ENCODE measurements at places on chromosomes 1 and 21.
A peak's percentile ranks its signal among the peaks of the same experiment; 100 is the strongest.

DNA sequence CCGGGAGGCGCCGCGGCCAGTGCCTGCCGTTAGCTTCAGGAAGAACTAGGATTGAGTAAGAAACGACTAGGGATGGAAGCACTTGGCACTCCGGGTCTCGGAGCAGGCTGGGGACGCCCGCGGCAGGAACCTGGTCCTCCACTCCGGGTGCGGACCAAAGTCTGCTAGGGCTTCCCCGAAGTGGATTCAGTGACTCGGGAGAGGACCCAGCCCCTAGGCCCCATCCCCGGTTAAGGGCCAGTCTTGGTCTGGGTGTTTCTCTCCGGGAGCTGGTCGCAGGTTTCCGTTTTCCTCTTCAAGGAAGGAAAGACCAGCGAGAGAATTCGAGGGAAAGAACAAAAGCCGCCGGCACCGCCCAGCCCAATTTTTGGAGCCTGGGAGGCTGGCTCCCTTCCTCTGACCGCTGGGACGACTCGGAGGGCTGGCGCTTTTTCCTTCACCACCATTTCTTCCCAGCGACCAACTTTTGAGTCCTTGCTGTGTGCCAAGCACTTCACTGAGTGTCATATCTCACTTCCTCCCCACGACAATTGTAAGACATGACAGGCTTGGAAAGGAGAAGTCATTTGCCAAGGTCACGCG lies 16.8 kb upstream of the STMN1 start:
- DNase-seq = peak; percentile 81

GRCh38 chr1:82697965-82698364 lies 897.2 kb downstream of the ADGRL2 start:
- DNase-seq = no peak

- no peak for DNase-seq
Measured at GRCh38 chr1:233439721-233440120, 112.2 kb downstream of the MAP3K21 start.

DNA sequence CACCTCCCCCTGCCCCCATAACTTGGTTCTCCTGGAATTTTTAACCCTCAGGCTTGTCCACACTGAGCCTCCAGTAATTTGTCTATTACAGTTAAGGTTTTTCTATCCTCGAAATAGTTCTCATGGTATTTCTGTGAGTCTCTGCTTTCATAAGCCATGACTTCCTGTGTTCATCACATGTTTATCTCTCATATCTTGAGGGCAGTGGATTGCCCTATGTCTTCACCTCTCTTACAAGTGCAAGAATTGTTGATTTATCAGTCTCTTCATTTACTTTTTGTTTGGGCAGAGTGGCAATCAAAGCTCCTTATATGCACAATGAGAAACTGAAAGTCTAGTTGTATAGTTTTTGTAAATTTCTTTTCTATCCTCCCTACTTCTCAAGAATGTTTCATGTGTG lies 328.4 kb downstream of the PLA2G4A start:
- no peak for DNase-seq

DNA sequence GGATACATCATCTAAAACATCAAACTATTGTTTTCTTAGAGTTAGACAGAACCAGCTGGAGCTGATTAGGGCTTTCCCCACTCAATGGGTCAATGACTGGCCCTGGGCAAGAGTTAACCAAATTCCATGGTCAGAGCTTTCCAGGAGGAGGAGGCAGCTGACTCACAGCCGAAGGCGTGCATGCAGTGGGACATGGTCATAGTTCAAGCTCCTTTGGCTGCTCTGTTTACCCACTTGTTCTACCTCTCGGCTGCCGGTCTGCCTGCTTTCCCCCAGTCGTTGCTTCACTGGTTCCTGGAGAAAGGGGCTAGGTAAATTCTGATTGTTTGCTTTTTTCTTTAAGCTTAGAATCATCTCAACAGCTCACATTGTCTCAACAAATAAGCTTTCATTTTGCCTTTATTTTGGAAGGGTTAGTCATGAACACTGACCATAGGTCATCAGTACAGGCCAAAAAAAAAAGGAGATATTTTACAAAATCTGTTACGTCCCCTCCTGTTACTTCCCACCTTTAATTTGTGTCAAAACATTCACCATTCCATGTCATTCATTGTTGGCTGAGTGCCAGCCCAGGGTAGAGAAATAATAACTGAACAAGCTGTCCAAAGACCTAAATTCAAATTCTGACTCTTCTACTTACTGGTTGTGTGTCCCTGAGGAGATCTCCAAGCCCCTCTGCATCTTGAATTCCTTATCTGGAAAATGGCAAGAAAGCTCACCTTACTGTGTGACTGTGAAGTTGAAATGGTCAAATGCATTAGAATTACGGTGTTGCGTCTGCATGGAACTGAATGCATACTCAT lies 12.0 kb downstream of the MAB21L3 start:
- DNase-seq = no peak

GRCh38 chr1:12345350-12346217 lies 115.8 kb downstream of the VPS13D start:
- no peak for DNase-seq

All from activated CD8-positive, alpha-beta memory T cell treated with anti-CD3 and anti-CD28 coated beads for 24 hours (primary cell).